D341Med (cell line): ENCODE measurements at places on chromosomes 12 and 14.

DNA sequence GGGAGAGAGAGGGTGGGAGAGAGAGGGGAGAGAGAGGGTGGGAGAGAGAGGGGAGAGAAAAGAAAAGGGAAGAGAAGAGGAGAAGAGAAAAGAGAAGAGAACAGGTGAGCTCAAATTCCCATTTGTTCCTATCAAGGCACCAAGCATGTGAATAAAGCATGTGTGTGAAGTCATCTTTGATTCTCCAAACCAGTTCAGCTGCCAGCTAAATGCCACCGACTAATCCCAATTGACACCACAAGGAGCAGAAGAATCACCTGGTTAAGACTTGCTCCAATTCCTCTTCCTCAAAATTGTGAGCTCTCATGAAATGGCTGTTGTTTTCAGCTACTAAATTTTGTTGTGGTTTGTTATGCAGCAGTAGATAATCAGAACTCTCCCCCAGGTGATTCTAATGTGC lies 188.9 kb downstream of the TMX1 start:
- no peak for DNase-seq

DNA sequence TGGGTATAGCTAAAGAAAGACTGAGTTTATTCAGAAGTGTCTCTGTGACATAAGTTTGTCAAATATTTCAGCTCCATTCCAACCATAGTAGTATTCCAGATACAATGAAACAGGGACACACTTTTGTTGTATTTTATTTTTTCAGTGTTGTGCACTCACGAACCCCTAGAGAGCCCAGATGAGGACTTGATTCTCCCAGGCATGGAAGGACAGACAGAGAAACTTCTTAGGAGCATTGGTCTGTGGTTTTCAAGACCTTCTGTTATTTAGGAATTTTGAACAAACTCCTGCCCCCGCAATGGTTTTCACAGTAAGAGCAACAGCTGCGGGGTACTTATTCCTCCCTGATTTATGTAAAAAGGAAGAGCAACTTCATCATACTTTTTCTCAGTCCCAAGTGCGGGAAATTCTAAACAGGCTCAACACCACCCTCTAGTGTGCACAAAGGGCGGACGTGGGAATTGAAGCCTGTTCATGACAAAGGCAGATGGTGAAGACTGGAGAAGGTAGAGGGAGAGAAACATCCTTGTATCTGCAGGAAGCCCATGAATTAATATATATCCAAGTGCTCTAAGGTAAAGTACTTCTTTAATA lies 147.6 kb downstream of the PAH start:
- DNase-seq: peak; percentile 72

GRCh38 chr14:28778138-28779117 lies 11.8 kb downstream of the FOXG1 start:
- DNase-seq: no peak

DNA sequence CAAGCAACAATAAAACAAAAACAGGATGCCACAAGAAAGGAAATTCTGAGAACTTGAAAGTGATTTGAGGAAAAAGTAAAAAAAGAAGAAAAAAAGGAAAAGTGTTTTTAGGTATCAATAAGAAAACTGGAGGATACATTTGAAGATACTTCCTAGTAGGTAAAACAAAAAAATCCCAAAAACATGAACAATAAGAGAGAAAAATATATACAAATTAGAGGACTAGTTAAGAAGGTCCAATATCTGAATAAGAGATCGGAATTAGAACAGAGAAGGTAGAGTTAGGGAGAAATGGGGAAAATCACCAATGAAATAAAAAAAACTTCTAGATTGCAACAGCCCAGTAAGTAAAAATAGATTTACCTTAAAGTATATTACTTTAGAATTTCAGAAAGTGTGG lies 8.8 kb downstream of the DEPDC4 start:
- DNase-seq: no peak

DNA sequence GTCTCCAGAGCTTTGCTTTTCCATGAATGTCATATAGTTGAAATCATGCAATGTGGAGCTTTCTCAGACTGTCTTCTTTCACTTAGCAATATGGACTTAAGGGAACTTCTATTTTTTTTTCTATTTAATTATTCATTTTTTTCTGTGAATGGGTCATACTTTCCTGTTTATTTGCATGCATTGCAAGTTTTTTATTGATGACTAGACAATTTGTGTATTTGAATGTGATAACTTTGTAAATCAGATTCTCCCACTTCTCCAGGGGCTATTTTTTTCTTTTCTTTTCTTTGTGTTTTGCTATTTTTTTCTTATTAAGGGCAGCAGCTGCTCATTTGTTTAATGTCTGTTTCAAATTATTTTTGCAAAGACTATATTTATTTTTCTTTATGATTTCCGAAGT lies 1019.8 kb upstream of the ATXN7L3B start:
- DNase-seq: no peak

- DNase-seq: peak; percentile 29
Observed at GRCh38 chr12:132719141-132719953, 8.7 kb downstream of the PGAM5 start.

DNA sequence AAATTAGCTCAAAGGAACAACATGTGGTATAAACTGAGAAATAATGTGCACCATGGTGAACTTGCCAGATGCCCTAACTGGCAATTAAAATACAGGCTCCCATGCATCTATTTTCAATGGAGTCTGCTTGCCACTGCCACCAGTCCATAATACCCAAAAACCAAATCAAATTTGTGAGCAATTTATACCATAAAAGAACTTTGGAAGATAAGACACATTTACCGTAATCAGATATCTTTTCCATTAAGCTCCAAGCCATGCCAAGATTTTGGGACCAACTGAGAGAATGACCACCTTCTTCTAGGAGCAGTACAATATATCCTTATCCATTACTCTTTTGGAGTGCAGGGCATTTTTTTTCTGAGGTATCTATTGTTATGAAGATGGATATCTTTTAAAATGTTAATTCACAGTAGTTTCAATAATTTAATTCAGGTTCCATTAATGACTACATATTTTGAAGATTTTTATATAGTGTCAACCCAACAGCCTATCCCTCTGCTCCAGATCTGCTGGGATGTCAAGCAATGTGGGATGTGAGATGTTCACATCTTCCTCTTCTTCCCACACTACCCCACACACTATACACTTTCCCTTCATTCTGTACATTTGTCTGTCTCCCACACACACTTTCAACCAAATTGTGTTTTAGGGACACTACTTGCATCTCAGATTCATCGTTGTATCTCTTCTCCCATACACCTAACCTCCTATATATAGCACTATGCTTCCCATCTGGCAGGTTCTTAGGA lies 53.3 kb downstream of the KIF21A start:
- no peak for DNase-seq

DNA sequence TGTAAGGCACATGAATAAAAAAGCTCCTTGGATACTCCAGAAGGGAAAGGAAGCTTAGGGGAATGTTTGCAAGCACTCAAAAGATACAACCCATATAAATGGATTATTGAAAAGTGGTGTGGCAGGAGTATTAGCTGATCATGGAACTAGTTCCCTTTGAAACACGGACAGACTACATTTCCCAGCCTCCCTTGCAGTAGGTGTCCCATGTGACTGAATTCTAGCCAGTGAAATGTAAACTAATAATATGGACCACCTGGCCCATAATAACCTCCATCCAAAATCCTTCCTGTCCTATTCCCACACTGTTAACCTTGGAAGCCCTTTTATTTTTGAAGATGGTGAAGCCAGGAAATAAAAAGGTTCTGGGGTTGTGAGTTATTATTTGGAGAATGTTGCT lies 242.3 kb downstream of the SUDS3 start:
- no peak for DNase-seq

- DNase-seq: no peak
Observed at GRCh38 chr14:92646952-92647796, 101.3 kb downstream of the LGMN start.

- no peak for DNase-seq
Observed at GRCh38 chr14:60211153-60211552, 37.9 kb upstream of the PPM1A start.

DNA sequence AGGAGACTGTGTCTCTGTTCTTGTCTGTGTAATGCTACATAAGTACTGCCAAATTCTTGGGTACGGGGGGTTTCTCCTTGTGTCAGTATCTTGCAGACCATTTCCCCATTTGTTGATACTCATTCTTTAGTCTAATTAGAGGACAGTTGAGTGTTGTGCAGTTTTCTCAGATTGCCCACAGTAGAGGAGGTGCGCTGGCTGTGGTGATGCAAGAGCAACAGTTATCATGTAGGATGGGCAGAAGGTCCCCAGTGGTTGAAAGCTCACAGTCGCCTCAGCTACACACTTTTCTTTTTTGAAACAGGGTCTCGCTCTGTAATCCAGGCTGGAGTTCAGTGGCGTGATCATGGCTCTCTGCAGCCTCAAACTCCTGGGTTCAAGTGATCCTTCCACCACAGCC lies 37.8 kb upstream of the ATP2A2 start:
- no peak for DNase-seq

DNA sequence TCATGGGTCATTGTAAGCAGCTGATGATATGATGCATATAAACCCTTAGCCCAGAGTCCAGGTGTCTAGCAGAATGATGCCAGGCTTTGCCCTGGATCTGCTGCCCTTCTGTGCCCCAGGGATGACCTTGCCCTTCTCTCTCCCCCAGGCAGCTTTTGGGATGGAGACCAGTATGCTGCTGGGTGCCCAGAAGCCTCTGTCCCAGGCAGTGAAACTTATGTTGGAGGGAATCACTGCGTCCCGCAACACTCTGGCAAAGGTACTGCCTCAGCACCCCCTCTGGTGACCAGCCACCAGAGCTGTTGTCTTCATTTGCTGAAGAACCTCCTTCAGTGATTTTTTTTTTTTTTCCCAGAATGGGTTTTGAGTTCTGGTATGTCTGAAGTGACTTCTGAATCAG lies 23.3 kb downstream of the CYP46A1 start:
- DNase-seq: peak; percentile 17

- peak; percentile 86 for DNase-seq
Observed at GRCh38 chr14:105525861-105526775, at the start of gene TMEM121. Gene TMEM121, plus strand, starts transcription at chr14:105526583. Its CDS starts 2,252 bp downstream, at chr14:105528835.

DNA sequence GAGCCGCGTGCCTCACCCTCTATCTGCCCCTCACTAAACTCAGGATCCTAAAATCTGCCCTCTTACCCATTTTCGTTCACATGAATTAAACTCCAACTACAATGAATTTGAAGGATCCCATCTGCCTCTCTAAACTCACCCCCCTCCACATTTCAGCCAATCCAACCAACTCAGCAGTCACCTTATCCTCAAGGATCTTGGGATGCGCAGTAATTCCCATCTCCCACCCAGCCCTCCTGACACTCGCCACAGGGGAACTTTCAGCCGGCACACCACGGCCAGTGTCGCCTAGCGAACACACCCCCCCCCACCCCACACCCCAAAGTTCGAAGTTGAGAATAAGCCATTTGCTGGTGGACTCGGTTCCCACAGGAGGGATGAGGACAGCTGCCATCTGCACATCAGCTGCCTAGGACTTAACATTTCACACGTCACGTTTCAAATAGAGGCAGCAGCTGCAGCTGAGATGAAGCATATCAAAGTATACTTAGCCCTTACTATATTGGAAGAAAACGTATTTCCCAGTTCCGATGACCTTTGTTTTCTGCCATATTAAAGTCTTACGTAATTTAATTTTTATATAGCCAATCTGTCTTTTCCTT lies 8.7 kb upstream of the SELPLG start:
- DNase-seq: peak; percentile 53

GRCh38 chr12:122021822-122022392 lies at the start of gene BCL7A:
Gene BCL7A, plus strand, starts transcription at chr12:122021884. Its CDS starts 208 bp downstream, at chr12:122022092.
- peak; percentile 95 for DNase-seq

DNA sequence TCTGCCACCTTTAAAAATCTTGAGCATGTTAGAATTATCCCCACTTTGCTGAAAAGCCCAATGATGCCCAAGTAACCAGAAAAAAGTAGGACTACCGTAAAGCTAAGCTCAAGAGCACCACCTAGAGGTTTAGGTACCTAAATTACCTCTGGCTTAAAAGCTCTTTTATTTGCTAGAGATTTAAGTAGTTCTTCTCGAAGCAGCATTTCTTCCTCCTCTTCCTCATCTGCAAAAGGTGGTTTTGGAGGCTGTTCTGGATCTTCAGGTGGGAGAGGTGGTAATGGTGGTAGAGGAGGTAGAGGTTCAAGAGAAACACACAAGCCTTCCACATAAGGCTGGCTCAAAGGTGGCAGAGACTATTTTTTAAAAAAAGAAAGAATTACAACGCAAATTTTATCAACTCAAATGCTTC lies 26.9 kb downstream of the ZFC3H1 start:
- DNase-seq: peak; percentile 55

- no peak for DNase-seq
Observed at GRCh38 chr12:89040146-89040964, 311.9 kb downstream of the DUSP6 start.

GRCh38 chr12:22821985-22822384 lies 197.0 kb downstream of the ETNK1 start:
- no peak for DNase-seq

DNA sequence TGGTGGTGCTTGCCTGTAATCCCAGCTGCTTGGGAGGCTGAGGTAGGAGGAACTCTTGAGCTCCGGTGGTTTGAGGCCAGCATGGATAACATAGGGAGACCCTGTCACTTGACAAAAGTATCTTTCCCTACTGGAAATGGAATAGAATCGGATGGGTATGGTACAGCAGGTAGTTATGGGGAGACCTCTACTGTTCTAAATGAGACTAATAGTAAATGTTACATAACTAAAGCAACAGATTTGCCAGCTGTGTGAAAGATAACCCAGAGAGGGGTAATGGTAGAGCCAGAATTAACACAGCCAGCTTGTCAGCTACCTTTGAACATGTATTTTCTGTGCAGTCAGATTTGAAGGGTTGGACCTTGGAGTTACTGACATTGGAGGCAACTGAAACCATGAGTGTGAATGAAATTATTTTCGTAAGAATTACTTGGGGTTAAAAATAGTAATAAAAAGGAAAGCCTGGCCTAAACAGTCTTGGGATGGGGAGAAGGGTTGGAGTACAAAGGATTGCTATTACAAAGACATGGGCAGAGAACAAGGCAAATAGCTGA lies 21.7 kb upstream of the NUP107 start:
- no peak for DNase-seq

- DNase-seq: peak; percentile 64
Observed at GRCh38 chr12:131929581-131930456, 743 bp downstream of the PUS1 start.

DNA sequence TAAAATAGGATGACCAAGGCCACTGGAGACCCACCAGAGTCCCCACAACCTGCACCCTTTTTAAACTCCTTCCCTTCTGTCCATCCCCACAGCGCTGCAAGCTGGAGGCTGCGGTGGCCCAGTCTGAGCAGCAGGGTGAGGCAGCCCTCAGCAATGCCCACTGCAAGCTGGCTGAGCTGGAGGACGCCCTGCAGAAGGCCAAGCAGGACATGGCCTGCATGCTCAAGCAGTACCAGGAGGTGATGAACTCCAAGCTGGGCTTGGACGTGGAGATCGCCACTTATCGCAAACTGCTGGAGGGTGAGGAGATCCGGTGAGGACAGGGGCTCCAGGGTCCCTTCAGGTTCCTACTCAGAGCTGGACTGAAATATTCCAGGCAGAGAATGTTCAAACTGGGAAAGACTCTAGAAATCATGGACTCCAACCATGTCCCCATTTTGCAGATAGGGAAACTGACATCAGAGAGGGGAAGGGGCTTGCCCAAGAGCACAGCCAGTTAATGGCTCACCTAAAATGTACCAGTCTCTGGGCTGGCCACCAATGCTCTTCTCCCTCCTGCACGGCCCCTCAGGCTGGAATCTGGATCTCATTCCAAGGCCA lies 17.2 kb downstream of the KRT85 start:
- no peak for DNase-seq

GRCh38 chr12:67915335-67915851 lies 73.9 kb upstream of the IFNG-AS1 start:
- DNase-seq: no peak
